Renal cortex interstitium (tissue), 15 donors: ENCODE measurements at places on chromosomes 13 and 19.

GRCh38 chr13:48319531-48320398, 16.2 kb downstream of the RB1 start:
- DNase-seq: no peak

- no peak for DNase-seq
Observed at GRCh38 chr13:108020027-108020426, 195.3 kb downstream of the LIG4 start.

DNA sequence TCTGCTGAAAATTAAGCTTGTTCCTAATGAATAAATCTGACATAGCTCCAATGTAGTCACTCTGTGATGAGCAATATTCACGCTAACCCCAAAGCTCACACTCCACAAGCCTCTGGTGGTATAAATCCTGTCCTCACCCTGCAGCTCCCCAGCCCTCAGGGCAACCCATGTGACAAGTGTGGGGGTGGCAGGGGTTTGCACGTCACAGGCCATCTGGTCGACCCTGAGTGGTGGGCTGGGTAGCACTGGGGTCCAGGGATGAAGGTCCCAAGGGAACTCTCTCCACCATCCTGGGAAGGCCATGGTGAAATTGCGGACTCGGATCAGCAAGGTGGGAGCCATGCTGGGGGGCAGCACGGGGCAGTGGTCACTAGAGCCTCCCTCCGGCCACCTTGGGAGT, 100.0 kb upstream of the SOX1 start:
- no peak for DNase-seq

- DNase-seq: no peak
Observed at GRCh38 chr19:55637534-55637933, 3.3 kb upstream of the ZNF580 start.

GRCh38 chr13:113948034-113948742, 25.7 kb downstream of the C13orf46 start:
- DNase-seq: no peak
